Pericardium fibroblast (primary cell): ENCODE measurements at places on chromosomes 1 and 21. TPM values are rescaled to one million over a fixed set of nuclear protein-coding genes. Genes with fewer than 3 reads are reported as not detected.

Gene TIE1
- total RNA-seq, result 1.5 and 8.1 TPM in 2 replicates

Gene OR2T11
- total RNA-seq, result not detected in 2 replicates

Gene TOR3A
- total RNA-seq, result 19.2 and 60.9 TPM in 2 replicates

Gene RBM11
- 0.77 TPM in 1 of 2 replicates, not detected in the other for total RNA-seq

Gene ESRRG
- under 0.01 and 0.12 TPM in 2 replicates for total RNA-seq

Gene DNAJC6
- total RNA-seq, result 0.26 and 1.6 TPM in 2 replicates

Gene PTCH2
- total RNA-seq, result under 0.01 and 0.47 TPM in 2 replicates
